ENCODE measurements at places on chromosomes 6 and 20.

DNA sequence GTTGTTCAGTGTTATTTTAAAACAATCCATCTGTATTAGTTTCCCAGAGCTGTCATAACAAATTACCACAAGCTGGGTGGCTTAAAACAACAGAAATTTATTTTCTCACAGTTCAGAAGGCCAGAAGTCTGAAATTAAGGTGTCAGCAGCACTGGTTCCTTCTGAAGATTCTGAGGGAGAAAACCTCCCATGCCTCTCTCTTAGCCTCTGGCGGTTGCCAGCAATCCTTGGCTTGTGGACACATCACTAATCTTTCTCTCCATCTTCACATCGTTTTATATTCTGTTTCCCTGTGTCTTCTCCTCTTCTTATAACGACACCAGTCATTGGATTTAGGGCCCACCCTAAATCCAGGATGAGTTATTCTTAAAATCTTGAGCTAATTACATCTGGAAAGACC is 70.2 kb upstream of the EPB41L1 start:
- DNase-seq, result no peak

- peak; percentile 2 for DNase-seq
These were observed at the start of gene RCAN2 for GRCh38 chr6:46491201-46491627. RCAN2 (minus strand) TSS chr6:46491449.

GRCh38 chr6:103047567-103047966 is 1654.1 kb downstream of the GRIK2 start:
- DNase-seq, result no peak

GRCh38 chr6:76774781-76775384 is 688.4 kb downstream of the HTR1B start:
- no peak for DNase-seq

All from stimulated activated CD8-positive, alpha-beta memory T cell treated with anti-CD3 and anti-CD28 coated beads, Interleukin-15, amount 100 ng/mL, for 4 hours (primary cell).